GOT3 (cell line): ENCODE measurements at places on chromosomes 3 and 15.

DNA sequence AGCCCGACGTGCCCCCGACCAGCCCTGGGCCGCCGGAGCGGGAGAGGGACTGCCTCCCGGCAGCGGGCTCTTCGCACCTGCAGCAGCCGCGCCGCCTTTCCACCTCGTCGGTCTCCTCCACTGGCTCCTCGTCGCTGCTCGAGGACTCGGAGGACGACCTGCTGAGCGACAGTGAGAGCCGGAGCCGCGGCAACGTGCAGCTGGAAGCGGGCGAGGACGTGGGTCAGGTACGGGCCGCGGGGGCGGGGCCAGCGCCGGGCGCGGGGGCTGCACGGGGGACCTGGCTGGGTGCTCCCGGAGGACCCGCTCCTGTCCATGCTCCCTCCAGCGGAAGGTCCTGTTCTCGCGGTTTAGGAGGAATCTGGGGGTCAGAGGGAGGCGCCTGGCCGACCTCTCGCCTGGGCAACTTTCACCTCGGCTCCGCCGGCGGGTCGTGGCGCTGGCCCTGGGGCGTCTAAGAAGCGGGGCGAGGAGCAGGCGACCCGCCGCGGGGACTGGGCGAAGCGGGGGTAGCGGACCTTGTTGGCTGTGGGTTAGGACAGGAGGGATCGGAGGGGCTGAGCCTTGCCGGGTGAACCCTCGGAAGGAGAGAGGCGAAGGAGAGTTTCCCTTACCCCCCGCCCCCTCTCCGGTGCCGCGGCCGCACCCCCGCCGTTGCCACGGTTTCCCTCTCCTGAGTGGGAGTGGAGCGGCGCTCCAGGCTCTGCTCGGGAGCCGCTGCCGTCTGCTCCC lies 682 bp downstream of the ITPKA start:
- no peak for DNase-seq

DNA sequence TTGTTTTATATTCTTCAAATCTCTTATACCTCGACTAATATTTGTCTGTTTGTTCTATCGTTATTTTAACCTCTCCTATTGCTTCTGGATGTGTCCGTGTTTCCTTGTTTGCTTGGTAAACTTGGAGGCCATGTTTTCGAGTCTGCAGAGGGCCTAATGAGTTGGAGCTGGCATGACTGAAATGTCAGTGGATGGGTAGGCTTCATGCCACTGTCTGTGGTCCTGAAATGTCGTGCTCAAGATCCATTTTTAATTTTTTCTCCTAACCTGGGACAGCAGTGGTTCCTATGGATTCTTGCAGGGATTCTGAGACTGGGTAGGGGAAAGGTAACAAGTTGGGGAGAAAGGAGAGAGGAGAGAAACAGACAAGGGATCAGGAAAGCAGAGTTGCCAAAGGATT lies 18.8 kb upstream of the GASK1A start:
- DNase-seq, result no peak

- DNase-seq, result no peak
Observed at GRCh38 chr3:10344147-10344943, 23.4 kb upstream of the SEC13 start.

DNA sequence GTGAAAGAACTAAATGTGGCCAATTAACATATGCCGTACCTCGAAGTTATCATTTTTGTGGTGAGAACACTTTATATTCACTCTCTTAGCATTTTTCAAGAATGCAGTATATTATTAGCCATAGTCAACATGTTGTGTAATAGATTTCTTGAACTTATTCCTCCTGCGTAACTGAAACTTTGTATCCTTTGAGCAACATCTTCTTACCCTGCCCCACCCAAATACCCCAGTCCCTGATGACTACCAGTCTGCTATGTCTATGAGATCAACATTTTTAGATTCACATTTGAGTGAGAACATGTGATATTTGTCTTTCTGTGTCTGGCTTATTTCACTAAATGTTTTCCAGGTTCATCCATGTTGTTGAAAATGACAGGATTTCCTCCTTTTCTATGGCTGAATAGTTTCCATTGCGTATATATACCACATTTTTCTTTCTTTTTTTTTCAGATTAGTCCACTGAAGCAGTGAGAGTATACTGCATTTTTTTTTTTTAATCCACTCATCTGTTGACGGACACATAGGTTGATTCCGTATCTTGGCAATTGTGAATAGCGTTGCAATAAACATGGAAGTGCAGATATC lies 12.7 kb upstream of the KBTBD8 start:
- no peak for DNase-seq

- DNase-seq, result no peak
Observed at GRCh38 chr15:32682569-32682968, 35.2 kb upstream of the GREM1 start.

DNA sequence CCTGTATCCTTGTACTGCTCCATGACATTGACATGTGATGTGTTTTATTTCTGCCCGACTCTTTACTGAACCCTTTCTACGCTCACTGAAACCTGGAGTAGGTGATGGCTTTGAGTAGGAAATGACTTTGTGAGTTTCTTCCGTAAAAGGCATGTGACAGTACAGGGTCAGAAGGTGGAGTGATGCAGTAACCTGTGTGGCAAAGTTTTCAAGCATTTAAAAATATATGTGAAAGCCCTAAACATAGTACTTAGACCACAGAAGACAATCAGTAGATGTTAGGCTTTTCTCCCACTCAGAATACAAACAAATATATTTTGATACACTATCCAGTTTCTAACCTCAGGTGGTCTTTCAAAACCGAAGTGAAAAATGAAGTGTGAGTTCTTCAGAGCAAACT lies 31.3 kb upstream of the SACM1L start:
- no peak for DNase-seq

DNA sequence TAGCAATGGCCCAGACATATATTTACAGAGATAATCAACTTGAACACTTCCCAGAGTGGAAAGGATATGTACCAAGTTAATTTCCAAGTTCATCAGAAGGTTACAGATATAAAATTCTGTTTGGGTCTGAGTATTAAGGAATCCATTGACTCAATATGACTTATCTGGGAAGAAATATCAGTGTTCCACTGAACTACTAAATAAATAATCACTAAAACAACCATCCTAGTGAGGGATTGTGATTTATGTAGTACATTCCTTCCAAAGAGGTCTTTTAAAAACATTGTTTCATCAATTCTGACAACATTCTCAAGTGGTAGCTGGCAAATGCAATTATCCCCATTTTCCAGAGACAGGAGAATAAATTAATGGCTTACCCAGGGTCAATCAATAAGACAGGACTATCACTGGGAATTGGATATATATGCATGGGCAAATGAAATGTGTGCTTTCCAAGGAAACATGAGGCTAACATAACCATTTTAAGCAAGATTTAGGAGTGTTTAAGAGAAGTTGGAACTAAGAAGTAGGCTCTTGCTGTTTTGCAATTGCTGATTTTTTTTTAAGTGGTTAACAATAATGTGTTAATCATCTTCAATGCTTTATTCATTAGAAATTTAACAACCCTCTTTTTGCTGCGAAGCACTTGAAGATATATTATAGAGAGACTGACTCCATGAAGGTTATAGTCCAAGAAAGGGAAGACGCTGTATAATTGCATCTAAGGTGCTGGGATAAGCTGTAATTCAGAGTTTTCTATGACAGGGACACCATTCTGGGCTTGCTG lies 37.9 kb downstream of the SLC9A9 start:
- no peak for DNase-seq

- DNase-seq, result no peak
Observed at GRCh38 chr15:41860049-41860828, 21.6 kb downstream of the PLA2G4B start.

GRCh38 chr3:57288403-57288802 lies 4.1 kb downstream of the ASB14 start:
- DNase-seq, result no peak

- no peak for DNase-seq
Observed at GRCh38 chr3:175571096-175571495, 712.0 kb downstream of the NAALADL2 start.

DNA sequence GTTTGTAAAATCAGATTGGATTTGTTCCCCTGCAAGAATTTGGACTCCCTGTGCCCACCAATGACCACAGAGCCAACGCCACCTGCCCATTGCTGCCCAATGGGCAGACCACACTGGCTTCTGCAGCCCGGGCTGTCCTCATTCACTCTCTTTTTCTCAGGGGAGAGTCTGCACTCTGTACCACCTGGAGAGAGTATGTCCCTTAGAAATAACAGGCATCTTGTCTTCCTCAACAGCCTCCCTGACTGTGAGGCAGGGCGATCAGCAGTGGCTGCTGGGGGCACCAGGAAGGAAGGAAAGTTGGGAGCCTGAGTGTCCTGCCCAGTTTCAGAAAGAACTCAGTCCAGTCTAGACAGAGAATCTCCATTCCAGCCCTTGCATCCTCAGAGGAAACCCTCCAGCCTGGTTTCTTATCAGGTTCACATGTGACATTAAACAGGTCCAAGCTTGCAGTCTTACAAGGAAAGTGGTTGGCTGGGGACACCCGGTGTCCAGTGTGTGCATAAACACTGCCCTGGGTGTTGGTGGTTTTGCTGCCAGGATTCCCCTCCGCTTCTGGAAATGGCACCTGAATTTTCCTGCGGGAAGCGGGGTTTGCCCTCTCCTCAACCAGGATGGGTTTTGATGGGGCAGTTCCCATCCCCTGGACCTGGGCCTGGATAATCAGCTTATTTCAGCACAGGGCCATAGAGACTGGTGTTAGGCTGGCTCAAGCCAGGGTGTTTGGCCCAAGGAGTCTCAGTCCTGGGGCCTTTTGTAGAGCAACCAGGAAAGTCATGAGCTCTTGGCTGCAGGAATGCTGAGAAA lies 37.2 kb downstream of the SSUH2 start:
- no peak for DNase-seq

DNA sequence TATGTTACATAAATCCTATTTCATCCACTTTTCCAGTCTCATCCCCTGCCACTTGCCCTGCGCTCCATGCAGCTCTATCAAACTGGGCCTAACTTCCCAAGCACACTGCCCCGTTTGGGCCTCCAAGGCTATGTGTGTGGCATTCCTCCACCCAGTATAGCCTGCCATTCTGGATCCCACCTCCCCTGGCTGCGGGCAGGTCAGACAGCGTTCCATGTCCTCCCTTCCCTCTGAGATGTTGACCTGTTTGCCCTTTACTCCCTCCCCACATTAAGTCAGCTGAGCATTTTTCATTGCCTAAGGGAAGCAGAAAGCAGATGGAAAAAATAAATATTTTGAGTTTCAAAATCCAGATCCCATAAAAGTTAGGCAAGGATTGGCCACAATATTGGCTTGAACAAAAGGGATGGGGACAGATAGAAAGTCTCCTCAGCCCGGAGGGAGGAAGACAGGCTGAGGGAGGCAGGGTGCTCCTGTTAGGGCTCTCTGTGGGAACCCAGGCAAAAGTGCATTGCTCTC lies 73.3 kb downstream of the CYP19A1 start:
- DNase-seq, result no peak

GRCh38 chr3:148999806-149000205 lies 8.5 kb downstream of the GYG1 start:
- no peak for DNase-seq

DNA sequence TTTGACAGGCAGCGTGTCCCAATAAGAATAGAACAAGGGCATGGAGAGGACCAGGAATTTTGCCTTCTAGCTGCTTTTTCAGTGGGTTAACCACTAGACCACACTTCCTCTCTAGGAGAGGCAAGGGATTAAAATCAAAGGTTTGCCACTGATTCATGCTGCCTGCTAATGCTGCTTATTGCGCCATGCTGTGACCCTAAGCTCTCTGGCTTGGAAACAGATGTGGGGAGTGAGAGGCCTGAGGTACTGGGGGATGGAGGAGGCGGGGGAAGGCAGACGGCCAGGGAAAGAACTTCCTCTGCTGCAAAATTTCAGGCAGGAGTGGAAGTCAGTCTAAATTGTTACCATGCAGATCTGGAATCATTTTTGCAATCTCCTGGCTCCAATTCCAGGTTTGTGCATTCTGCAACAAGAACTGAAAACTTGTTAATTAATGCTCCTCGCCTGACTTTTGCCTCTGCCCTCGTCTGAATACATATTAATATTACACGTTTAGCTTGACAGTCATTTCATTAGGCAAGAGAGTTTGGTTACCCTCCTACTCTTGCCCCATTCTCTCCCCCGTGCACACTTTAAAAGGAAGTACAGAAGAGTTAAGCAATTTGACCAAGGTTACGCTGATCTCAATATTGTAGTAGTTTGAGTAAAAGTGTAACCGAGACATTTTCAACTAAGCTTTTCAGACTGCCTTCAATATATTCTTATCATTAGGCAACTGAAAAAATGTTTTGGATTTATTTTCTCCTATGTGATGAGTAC lies 121.7 kb upstream of the SPRED1 start:
- DNase-seq, result peak; percentile 47

- DNase-seq, result no peak
Observed at GRCh38 chr3:173410849-173411248, 13.3 kb downstream of the NLGN1 start.

DNA sequence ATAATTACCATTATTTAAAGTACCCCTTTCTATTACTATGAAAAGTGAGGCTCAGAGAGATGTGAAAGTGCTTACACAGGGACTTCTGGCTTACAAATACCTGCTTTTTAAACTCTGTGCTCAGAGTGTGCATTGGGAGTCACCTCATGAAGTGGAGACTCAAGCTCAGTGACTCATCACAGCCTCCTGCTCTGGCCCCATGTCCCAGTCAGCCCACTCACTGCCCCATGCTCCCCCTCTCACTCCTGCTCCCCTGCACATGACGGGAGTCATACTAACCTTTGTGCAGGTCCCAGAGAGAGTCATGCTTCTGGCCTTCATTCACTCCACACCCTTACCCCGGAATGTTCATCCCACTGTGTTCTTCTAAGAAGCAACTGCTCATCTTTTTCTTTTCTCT lies 20.2 kb downstream of the CCR1 start:
- DNase-seq, result no peak

GRCh38 chr3:177322881-177323280 lies 125.6 kb upstream of the TBL1XR1 start:
- DNase-seq, result no peak

DNA sequence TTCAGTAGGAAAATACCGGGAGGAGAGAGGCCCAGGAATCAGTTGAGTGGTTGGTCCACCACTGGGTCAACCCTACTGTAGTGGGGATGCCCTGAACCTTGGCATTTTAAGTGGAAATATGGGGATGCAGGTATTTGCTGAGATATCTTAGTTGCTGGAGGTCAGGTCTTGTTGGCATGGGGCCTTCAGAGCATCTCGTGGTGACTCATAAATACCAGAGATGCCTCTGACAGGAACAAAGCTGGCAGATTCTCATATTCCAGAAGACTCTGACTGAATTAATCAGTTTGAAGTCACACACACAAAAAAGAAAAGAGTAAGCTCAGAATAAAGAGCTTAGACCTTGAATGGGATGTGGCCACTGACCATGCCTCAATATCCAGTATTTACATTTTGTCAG lies 91.6 kb downstream of the CACNA2D3 start:
- no peak for DNase-seq

DNA sequence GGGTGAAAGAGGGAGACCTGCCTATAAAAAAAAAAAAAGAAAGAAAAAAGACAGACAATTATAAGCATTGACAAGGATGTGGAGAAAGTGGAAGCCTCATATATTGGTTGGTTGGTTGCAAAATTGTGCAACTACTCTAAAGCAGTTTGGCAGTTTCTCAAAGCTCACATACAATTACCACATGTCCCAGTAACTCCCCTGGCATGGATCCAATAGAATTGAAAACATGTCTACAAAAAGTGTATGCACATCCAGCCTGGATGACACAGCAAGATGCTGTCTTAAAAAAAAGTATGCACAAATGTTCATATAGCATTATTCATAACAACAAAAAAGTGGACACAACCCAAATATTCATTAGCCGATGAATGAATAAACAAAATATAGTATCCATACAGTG lies 19.5 kb downstream of the SETMAR start:
- DNase-seq, result no peak
